ENCODE measurements at places on chromosomes 1 and 21. TPM values are rescaled to one million over a fixed set of nuclear protein-coding genes. Genes with fewer than 3 reads are reported as not detected.

- no peak for DNase-seq
These were observed 86.7 kb downstream of the GALNT2 start for GRCh38 chr1:230153641-230154296.

- peak; percentile 26 for DNase-seq
These were observed at the start of gene RPE65 for GRCh38 chr1:68449901-68450300. RPE65 (minus strand) TSS chr1:68449954; CDS start chr1:68449905, 49 bp downstream.

DNA sequence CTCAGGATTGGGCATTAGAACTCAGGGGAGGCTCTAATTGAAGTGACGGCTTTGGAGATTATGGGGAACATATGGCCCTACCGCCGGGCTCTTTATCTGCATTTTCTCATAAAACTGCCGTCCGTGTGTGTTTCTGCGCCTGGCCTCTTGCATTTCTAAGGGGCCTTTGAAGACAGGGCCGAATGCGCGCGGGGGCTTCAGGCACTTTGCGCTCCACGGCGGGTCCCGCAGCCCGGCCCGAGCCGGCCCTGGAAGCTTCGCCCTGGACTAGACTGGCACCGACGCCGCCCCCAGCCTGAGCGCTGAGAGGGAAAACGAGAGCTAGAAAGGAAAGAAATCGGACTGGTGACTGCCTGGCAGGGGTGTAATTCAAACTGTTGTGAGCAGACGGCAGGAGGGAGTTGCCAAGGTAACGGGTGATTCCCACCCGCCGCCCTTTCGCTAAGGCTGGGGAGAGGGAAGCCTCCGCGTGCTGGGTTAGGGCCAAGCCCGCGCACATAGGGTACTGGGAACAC is 120.7 kb downstream of the LMX1A start:
- no peak for DNase-seq

GRCh38 chr1:916173-917075 is 7.3 kb upstream of the SAMD11 start:
- no peak for DNase-seq

The VANGL1 gene
- 33.4 TPM for total RNA-seq

The USH2A gene
- total RNA-seq, result not detected
